ENCODE measurements at places on chromosomes 3 and 15.
A peak's percentile ranks its signal among the peaks of the same experiment; 100 is the strongest.

DNA sequence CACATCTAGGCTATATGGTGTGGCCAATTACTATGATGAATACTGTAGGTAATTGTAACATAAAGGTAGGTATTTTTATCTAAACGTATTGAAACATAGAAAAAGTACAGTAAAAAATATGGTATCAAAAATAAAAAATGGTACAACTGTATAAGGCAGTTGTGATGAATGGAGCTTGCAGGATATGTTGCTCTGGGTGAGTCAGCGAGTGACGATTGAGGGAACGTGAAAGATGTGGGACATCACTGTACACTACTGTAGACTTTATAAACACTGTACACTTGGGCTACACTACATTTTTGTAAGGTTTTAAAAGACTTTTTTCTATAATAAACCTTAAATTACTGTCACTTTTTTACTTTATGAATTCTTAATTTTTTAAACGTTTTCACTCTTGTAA is 10.3 kb downstream of the CTNNB1 start:
- no peak for DNase-seq

- DNase-seq = no peak
Observed at GRCh38 chr15:45134682-45135604, 5.1 kb downstream of the DUOX1 start.

GRCh38 chr3:157282261-157283191 is 122.6 kb upstream of the CCNL1 start:
- DNase-seq = no peak

GRCh38 chr3:52228751-52229291 is 3.4 kb upstream of the TLR9 start:
- DNase-seq = no peak

GRCh38 chr15:98548139-98548971 is 100.0 kb upstream of the IGF1R start:
- peak; percentile 75 for DNase-seq

DNA sequence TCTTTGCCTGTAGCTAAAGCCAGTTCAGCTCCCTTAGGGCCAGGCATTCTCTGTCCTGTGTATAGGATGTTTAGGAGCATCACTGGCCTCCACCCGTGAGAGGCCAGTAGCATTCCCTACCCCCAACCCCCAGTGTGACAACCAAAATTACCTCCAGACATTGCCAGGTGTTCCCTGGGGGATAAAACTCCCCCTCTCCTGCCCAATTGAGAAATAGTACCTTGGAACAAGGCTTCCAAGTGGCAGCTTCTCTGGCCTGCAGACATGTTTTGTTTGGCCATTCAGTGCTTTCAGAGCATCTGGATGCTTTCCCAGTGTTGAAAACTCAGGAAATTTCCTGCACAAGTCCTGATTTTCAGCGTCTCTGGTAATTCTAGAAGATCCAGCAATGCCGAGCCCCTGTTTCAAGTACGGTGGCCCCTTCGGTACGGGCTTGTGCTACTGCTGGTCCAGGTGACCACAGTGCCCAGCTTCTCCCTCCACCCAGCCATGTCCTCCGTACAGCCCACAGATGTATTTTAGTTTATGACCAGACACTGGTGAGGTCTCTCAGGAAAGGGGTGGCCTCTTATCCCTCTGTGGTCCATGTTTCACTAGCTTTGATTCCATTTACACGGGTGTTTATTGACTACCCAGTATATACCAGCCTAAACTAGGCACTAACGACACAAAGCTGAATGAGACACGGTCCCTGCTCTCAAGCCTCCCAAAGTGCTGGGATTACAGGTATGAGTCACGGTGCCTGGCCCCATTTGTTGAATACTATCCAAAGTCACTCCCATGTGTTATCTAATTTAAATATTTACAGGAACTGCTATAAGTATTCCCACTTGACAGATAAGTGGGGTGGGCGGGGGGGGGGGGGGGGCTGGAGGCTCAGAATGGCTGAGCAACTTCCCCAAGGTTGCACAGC is 125.4 kb upstream of the RAD18 start:
- no peak for DNase-seq

GRCh38 chr3:72169561-72170472 is 384.9 kb upstream of the PROK2 start:
- no peak for DNase-seq

DNA sequence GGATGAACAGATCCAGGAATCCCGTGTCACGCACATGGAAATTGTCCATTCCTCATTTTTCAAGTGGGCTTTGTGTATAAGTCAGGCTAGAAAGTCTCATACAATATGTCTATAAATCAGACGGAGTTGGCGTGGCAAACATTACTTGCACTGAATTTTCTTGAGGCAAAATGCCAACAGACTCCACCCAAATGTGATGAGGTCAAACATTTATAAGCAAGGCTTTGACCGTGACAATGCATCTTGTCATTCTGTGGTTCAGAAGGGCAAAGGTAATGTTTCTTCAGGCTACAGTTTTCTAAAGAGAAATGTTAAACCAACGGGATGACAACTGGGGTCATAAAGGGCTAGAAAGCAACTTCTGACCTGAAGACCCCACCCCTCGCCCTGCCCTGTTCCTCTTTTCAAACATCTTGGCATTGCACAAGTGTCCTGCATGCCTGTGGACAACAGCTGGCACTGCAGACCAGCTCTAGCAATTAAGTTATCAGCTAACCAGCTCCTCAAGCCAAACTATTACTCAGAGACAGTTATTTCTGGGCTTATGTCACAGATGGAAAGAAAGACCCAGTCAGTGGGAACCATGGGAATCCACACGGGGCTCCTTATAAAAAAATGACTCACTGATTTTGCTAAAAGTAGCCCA is 36.5 kb upstream of the SPTBN5 start:
- DNase-seq = no peak

GRCh38 chr15:75182187-75183131 is 19.2 kb upstream of the C15orf39 start:
- DNase-seq = no peak

DNA sequence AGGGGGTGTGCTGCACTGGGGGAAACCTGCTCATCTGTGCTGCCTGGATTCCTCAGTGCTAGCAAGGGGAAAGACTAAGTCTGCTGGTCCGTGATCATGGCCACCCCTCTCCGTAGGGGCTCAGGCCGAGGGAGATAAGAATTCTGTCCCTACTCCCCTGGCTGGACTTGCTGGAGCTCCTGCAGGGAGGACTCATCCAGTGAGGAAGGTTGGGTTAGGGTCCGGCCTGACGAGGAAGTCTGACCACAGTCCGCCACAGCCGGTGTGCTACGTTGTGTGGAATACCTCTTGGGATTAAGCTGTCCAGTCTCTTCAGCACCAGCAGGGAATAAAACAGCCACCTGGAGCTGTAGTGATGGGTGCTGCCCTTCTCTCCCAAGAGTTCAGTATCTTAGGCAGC is 1309.1 kb upstream of the CADM2 start:
- no peak for DNase-seq

DNA sequence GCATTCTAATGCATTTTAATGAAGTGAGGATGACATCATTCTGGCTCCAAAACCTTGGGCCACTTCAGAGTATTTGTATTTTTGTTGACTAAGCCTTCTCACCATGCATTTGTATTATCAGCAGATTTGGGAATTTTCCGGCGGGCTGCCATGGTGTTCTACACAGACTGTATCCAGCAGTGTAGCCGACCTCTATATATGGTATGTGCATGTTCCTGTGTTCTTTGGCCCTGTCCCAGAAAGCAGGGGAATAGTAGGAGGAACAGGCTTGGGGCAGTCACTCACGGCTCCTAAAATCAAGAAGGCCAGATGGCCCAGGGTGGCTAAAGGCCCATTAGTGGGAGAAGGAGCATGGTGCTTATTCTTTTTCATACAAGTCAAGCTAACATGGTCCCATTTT is 80.5 kb downstream of the USF3 start:
- DNase-seq = no peak

GRCh38 chr3:30535525-30535924 is 70.9 kb upstream of the TGFBR2 start:
- DNase-seq = no peak

- no peak for DNase-seq
Observed at GRCh38 chr3:132987396-132987795, 50.8 kb upstream of the TMEM108 start.

DNA sequence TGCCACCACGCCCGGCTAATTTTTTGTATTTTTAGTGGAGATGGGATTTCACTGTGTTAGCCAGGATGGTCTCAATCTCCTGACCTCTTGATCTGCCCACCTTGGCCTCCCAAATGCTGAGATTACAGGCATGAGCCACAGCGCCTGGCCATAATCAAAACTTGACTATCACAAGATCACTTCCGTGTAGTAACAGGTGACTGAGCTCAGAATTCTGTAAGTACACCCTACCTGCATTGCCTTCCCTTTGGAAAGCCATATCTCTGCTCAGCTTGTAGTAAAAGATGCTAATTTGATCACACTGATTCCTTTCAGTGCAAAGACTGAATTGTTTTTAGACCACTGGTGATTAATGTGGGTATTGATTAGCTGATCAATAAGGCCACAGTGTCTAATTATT is 167.1 kb downstream of the SHOX2 start:
- no peak for DNase-seq

- peak; percentile 49 for DNase-seq
Observed at GRCh38 chr15:58453931-58454793, 22.4 kb downstream of the LIPC start.

GRCh38 chr15:63595688-63596087 is 1.5 kb upstream of the FBXL22 start:
- DNase-seq = no peak

DNA sequence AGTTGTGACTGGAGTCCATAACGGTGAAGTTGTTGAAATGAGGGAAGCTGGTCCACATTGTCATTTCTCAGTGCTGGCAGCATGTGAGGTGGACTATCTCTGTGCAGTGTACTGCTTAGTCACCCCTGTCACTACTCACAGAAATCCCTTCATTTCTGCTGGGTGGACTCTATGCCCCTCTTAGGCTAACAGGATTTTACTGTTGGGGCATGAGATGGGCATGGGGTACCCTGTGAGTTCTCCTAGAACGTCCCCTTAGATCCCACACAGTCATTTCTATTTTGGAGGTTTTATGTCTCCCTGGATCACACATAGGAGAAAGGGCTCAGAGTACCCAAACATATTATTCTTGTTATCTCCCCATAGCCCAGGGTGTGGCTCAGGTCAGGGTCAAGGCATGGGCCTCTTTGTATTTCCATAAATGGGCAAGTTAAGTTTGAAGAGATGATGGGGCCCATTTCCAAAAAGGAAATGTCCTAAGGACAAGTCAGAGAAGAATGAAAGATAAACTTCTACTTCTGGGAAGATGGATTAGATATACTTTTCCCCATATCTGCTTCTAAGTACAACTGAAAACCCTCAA is 15.2 kb downstream of the P2RY1 start:
- DNase-seq = no peak

DNA sequence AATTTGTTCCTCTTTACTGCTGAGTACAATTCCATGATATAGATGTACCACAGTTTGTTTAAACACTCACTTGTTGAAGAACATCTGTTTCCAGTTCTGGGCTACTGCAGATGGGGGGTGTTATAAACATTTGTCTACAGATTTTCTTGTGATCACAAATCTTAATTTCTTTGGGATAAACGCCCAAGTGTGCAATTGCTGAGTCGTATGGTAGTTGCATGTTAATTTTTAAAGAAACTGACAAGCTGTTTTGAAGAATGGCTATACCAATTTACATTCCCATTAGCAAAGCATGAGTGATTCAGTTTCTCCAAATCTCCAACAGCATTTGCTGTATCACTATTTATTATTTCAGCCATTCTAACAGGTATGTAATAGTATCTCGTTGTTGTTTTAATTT is 242.0 kb upstream of the MRPL3 start:
- DNase-seq = no peak

- DNase-seq = no peak
Observed at GRCh38 chr15:88618686-88619085, 2.5 kb upstream of the AEN start.

DNA sequence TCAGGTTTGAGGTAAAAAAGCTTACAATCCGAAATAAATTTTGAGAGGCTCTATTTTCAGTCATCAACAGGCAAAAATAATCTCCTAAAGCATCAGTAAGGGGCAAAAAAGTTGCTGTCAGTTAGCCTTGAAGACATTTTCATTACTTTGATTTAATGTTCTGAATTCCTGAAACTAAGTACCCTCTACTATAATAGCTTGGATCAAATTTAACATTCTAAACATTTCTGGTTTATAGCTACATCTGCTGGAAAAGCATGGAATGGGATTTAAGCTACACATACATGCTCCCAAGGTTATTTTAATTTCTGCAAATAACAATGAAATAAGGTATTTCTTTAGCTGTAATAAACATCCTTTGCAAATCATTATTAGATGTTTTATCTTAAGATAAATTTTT is 245.4 kb downstream of the ULK4 start:
- DNase-seq = peak; percentile 8

GRCh38 chr15:92393980-92394308 is 263 bp downstream of the ST8SIA2 start:
- peak; percentile 51 for DNase-seq

Measured in NCI-H524 (cell line).